Chondrocyte (in vitro differentiated cells): ENCODE measurements at places on chromosomes 5 and 9. TPM values are rescaled to one million over a fixed set of nuclear protein-coding genes. Genes with fewer than 3 reads are reported as not detected.

Gene SLC34A3
- not detected in 3 replicates for total RNA-seq

Gene PROB1
- total RNA-seq, result 0.97 to 2.4 TPM (median 2.3 TPM) in 3 replicates

Gene PCDHGB5
- total RNA-seq, result 1.0 to 1.6 TPM (median 1.1 TPM) in 3 replicates

Gene PDZD2
- total RNA-seq, result 30.9 to 34.0 TPM (median 32.1 TPM) in 3 replicates

Gene OR1L6
- not detected in 3 replicates for total RNA-seq

- H3K27me3 ChIP-seq, result peaks cover 50% of the 10 kb centered on the region
- H3K4me1 ChIP-seq, result no peaks in the 10 kb centered on the region
- no peak overlapping the region for H3K4me3 ChIP-seq
- no peak for DNase-seq
- H3K36me3 ChIP-seq, result no peaks in the 10 kb centered on the region
Measured at GRCh38 chr5:132024789-132025402, 13.4 kb upstream of the ACSL6 start.

- H3K36me3 ChIP-seq, result peaks cover 1% of the 10 kb centered on the region
- H3K4me1 ChIP-seq, result peaks cover 11% of the 10 kb centered on the region
- H3K4me3 ChIP-seq, result no peak overlapping the region
- H3K27me3 ChIP-seq, result no peaks in the 10 kb centered on the region
- no peak overlapping the region for H3K27ac ChIP-seq
Measured at GRCh38 chr9:36443581-36443980, 43.5 kb upstream of the RNF38 start.

DNA sequence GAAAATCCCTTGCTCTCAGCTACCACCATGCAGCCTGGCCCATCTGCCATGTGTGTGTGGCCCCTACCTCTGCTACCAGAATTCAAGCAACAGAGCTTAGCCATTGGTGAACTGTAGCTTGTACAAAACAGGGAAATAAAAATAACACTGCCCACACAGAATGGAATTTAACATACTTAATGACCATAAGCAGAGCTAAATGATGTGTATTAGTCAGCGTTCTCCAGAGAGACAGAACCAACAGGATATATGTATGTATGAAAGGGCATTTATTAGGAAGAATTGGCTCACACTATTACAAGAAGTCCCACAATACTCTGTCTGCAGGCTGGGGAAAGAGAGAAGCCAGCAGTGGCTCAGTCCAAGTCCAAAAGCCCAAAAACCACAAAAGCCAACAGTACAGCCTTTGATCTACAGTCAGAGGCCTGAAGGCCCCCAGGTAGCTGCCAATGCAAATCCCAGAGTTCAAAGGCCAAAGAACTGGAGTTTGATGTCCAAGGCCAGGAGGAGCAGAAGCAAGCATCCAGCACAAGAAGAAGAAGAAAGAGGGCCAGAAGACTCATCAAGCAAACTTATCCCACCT is 318.8 kb downstream of the DNAH5 start:
- no peak for DNase-seq
- H3K27ac ChIP-seq, result no peak overlapping the region
- H3K4me3 ChIP-seq, result no peak overlapping the region
- H3K4me1 ChIP-seq, result no peaks in the 10 kb centered on the region
- no peaks in the 10 kb centered on the region for H3K27me3 ChIP-seq
- no peaks in the 10 kb centered on the region for H3K36me3 ChIP-seq

- peaks cover 8% of the 10 kb centered on the region for H3K36me3 ChIP-seq
- no peak overlapping the region for H3K4me3 ChIP-seq
- H3K4me1 ChIP-seq, result peaks cover 12% of the 10 kb centered on the region
- no peak for DNase-seq
Measured at GRCh38 chr9:37917313-37917731, 13.4 kb upstream of the SLC25A51 start.

DNA sequence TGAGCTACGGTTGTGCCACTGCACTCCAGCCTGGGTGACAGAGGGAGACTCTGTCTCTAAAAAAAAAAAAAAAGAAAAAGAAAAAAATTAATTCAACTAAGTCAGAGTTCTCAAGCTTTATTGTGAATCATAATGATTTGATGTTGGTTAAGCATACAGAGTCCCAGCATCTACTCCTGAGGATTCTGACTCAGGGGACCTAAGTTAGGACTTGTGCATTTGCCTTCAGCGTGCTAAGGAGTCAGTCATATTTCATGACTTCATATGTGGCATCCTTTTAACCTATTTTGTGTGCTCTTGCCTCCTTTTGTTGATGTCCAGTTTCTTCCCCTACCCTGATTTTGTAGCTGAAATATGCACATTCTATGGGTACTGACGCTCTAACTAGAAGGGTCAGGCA is 2.9 kb downstream of the MYOZ3 start:
- H3K4me3 ChIP-seq, result no peak overlapping the region
- H3K4me1 ChIP-seq, result peaks cover 23% of the 10 kb centered on the region
- no peaks in the 10 kb centered on the region for H3K36me3 ChIP-seq
- no peak for DNase-seq

- no peak overlapping the region for H3K4me3 ChIP-seq
- no peak overlapping the region for H3K27ac ChIP-seq
- no peaks in the 10 kb centered on the region for H3K36me3 ChIP-seq
- no peak for DNase-seq
Measured at GRCh38 chr5:168603746-168604145, 24.6 kb upstream of the PANK3 start.

GRCh38 chr9:94929369-94929756 is 202.9 kb downstream of the AOPEP start:
- no peak for DNase-seq
- peaks cover 31% of the 10 kb centered on the region for H3K36me3 ChIP-seq
- no peaks in the 10 kb centered on the region for H3K27me3 ChIP-seq
- H3K4me1 ChIP-seq, result peaks cover 83% of the 10 kb centered on the region

DNA sequence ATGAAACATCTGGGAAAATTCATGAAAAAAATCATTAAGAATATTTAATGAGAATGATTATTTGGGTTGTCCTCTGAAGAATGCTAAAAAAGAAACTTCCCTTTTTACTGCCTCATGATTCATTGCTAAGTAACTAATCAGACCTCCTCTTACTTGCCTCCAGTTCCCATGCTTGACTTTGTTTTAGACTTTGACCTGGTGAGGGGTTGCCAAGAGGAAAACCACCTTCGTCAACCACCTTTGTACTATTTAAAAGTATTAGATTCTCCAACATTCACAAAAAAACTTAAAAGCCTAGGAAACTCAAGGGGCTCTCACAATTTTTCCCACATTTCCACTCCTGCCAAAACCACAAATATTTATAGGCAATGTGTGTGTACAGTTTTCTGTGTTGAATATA is 115.2 kb upstream of the ST8SIA4 start:
- no peaks in the 10 kb centered on the region for H3K36me3 ChIP-seq
- DNase-seq, result no peak
- no peak overlapping the region for H3K27ac ChIP-seq
- H3K4me3 ChIP-seq, result no peak overlapping the region

- no peak overlapping the region for H3K27ac ChIP-seq
- H3K4me1 ChIP-seq, result peaks cover 20% of the 10 kb centered on the region
- no peak for DNase-seq
- no peak overlapping the region for H3K4me3 ChIP-seq
Measured at GRCh38 chr5:37831821-37832534, 7.9 kb downstream of the GDNF start.

GRCh38 chr9:130824079-130824478 is 11.0 kb upstream of the ABL1 start:
- H3K4me1 ChIP-seq, result peaks cover 39% of the 10 kb centered on the region
- H3K36me3 ChIP-seq, result peaks cover 5% of the 10 kb centered on the region
- no peak overlapping the region for H3K4me3 ChIP-seq
- DNase-seq, result no peak
- no peaks in the 10 kb centered on the region for H3K27me3 ChIP-seq

- no peaks in the 10 kb centered on the region for H3K36me3 ChIP-seq
- no peak for DNase-seq
- peaks cover 28% of the 10 kb centered on the region for H3K4me1 ChIP-seq
- H3K27me3 ChIP-seq, result no peaks in the 10 kb centered on the region
- no peak overlapping the region for H3K27ac ChIP-seq
Measured at GRCh38 chr9:20512636-20513035, 109.7 kb downstream of the MLLT3 start.

DNA sequence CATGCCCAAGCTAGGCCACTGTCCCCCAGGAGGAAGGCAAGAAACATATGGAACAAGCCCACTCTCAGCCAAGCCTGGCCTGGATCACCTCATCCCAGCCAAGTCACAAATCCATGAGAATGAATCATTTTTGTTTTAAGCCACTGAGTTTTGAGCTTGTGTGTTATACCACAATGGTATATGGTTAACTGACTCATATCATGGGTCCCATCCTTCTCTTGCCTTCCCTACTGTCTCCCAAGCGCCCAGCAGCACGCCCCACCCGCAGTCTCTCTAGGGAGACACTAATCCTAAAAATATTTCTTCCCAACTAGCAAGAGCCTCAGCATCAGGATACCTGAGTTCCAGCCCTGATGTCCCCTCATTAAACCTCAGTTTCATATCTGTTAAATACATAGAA is 248.1 kb downstream of the CDK5RAP2 start:
- H3K4me1 ChIP-seq, result no peaks in the 10 kb centered on the region
- H3K27me3 ChIP-seq, result peaks cover 24% of the 10 kb centered on the region
- H3K4me3 ChIP-seq, result no peak overlapping the region
- H3K36me3 ChIP-seq, result peaks cover 1% of the 10 kb centered on the region
- no peak for DNase-seq

GRCh38 chr5:173884402-173885053 is 3.6 kb upstream of the CPEB4 start:
- DNase-seq, result no peak
- H3K4me1 ChIP-seq, result peaks cover 19% of the 10 kb centered on the region
- no peaks in the 10 kb centered on the region for H3K27me3 ChIP-seq
- no peak overlapping the region for H3K27ac ChIP-seq
